ENCODE measurements at places on chromosomes 11 and 22.
A peak's percentile ranks its signal among the peaks of the same experiment; 100 is the strongest.

GRCh38 chr11:28521075-28521474, 412.9 kb downstream of the METTL15 start:
- no peak for DNase-seq

DNA sequence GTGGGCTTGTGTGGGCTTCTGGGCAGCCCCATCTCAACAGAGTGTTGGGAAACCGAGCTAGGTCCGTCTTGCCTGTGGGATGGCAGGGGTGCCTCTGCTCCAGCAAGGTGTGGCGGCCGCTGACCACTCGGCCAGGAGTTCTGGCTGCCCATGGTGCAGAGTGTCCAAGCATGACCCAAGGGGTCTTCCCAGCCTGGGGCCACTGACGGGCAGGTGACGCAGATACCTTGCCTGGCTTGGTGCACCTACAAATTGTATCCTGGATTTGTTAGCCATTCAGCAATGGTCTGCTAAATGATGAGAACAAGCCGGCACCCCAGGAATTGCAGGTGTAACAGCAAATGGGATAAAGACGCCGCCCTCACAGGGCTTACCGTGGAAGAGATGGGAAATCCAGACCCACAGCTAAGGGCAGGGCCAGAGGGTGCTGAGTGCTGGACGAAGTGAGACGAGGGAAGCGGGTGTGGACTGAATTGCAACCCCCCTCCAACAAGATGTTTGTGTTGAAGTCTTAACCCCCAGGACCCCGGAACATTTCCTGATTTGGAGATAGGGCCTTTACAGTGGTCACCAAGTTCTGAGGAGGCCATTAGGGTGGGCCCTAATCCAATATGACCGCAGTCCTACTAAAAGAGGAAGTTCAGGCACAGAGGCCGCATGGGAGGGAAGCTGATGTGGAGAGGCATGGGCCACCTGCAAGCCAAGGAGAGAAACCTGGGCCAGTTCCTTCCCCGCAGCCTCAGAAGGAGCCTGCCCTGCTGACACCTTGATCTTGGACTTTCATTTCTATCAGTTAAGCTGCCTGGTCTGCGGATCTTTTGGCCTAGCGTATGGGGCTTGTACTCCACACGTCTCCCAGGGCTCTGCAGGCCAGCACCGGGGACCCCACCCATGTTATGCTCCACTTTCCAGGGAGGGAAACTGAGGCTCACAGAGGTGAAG, 45.2 kb upstream of the LINC01488 start:
- DNase-seq: no peak

DNA sequence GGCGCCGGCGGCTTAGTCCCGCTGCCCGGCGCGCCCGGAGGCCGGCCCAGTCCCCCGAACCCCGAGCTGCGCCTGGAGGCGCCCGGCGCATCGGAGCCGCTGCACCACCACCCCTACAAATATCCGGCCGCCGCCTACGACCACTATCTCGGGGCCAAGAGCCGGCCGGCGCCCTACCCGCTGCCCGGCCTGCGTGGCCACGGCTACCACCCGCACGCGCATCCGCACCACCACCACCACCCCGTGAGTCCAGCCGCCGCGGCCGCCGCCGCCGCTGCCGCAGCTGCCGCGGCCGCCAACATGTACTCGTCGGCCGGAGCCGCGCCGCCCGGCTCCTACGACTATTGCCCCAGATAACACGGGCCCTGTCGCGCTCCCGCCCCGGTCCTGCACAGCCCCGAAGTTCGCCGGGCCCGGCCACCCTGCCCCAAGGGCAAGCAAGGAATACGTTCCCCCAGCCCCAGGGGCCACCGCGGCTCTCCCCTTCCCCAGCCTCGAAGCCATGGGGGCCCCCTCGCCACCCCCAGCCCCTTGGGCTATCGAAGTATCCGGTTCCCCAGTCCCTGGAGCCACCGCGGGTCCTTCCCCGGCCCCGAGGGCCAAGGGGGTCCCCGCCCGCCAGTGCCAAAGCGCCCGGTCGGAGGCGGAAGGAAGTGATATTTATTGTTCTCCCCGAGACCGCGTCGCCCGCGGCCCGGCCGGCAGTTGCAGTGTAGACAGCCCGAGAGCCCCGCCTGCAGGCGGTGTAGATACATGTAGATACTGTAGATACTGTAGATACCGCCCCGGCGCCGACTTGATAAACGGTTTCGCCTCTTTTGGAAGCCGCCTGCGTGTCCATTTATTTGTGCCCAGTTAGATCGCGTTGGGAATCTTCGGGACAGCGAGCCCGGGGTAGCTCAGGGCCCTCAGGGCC, 6.2 kb downstream of the TBX1 start:
- peak; percentile 36 for DNase-seq

- no peak for DNase-seq
Observed at GRCh38 chr11:8233691-8234424, 29.8 kb downstream of the LMO1 start.

DNA sequence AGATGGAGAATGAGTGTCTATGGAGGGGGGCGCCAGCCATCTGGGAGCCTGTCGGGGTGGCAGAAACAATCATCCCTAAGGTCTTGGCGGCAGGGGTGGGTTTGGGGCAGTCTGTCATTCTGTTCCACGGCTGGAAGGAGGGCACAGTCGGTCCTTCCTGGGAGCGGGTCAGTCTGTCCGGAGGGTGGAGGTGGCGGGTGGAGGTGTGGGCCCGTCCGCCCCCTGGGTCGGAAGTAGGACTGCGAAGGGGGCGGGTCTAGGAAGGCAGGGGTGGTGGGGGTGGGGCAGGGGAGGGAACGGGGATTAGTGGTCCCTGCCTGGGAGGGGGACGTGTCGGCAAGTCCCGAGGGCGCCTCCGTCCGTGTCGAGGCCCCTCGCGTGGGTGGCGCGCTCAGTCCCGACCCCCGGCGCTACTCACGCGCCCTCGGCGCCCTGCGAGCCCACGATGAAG, 461 bp downstream of the TBC1D10A start:
- peak; percentile 58 for DNase-seq

DNA sequence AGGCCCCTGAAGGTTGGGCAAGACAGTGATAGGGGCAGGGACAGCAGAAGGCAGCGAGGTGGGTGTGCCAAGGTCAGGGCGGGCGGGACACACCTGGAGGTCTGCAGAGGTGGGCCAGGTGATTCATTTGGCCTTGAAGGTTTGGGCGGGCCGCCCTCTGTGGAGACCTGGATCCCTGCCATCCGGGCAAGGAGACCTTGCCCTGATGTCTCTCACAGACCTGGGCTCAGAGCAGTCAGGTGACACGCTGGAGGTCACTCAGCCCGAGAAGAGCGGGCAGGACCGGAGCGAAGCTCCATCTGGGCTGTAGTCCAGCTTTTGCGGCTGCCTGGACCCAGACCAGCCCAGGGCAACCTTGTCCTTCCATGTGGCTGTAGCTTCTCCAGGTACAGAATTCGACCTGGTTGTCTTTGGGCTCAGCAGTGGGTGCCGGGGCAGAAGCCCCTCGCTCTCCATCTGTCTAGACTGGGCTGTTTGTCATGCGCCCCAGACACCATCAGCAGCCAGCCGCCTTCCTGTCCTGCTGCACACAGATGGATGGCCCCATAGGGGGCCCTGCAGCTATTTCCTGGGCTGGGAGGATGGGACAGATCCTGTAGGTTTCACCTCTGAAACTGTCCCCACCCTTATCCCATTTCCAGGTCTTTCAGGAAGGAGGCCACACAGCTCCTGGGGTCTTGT, 3.1 kb downstream of the MRGPRG start:
- no peak for DNase-seq

DNA sequence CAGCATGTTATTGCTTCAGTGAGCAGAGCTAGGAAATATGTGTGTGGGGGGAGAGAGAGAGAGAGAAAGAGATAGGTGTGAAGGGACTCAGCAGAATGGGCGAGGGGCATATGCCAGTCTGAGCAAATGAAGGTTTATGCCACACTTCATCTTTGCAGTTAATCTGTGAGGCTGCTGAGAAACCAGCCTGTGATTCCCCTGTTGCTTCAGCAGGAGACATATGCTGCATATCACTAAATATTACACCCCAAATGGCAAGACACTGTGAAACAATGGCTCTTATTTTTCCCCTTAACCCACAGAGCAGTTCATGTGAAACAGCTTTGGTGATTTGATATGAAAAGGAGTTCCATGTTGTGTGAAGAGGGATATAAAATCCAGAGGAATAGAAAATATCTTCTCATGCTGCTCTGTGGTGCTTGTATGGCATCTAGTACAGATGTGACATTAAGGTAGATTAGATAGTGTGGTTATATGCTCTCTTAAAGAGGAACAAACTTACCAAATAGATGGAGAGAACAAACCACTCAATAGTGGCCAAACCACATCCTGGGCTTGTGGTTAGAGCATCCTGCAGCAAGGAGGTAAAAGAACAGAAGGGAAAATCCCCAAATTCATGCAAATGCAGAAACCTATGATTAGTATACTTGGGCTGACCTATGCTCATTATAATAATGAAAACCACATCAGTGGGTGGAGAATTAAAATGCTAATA, 864.2 kb downstream of the FAM181B start:
- DNase-seq: no peak

GRCh38 chr11:64765291-64765850, 5.6 kb upstream of the PYGM start:
- DNase-seq: peak; percentile 66

DNA sequence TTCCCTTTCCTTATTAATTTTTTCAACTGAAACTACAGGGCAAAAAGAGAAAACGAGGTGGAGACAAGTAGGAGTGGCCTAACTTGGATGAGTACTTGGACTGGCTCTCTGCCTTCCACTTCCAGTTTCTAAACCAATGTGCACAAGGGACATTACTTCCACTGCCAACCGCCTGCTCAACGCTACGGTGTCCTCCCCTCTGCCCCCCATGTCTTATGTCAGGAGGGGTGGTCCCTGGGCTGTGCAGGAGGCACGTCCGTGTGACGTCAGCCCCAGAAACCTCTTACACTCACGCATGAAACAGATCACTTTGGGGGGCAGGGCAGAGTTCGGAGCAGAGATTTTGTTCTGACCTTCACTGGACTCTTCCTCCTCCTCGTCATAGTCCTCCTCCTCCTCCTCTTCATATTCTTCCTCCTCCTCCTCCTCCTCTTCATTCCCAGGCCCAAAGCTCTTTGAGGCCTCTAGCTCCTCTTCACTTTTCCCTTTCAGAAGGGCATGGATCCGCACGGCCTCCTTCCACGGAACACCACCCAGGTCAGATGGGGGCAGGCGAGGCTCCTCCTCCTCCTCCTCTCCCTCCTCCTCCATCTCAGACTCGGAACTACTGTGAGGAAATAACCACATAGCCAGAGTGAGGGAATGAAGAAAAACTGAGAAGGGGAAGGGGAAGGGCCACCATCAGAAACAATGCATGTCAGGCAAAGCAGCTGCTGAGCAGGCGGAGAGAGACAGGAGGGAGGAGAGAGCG, 57.4 kb upstream of the BID start:
- DNase-seq: no peak

GRCh38 chr11:131468565-131468964, 98.2 kb downstream of the NTM start:
- no peak for DNase-seq

- peak; percentile 94 for DNase-seq
Observed at GRCh38 chr22:26561756-26562417, 28.0 kb downstream of the TPST2 start.

DNA sequence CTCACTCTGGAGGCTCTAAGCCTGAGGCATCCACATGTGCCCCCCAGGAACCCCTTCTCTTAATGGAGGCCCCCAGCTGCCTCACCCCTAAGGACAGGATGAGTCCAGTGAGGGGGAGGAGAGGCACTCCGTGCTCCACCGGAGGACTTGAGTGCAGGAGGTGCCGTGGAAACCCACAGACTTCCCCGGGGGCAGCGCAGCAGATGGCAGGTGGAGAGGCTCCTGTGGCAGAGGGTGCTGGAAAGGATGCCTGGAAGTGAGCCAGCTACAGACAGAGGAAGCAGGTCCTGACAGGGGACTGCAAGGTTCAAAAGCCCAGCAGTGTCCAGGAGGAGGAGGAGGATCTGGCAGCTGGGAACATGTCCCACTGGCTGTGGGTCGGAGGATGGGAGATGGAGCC, 1384.0 kb downstream of the TBC1D22A start:
- DNase-seq: no peak

- peak; percentile 65 for DNase-seq
Observed at GRCh38 chr22:33658775-33659174, 261.5 kb downstream of the LARGE1 start.

DNA sequence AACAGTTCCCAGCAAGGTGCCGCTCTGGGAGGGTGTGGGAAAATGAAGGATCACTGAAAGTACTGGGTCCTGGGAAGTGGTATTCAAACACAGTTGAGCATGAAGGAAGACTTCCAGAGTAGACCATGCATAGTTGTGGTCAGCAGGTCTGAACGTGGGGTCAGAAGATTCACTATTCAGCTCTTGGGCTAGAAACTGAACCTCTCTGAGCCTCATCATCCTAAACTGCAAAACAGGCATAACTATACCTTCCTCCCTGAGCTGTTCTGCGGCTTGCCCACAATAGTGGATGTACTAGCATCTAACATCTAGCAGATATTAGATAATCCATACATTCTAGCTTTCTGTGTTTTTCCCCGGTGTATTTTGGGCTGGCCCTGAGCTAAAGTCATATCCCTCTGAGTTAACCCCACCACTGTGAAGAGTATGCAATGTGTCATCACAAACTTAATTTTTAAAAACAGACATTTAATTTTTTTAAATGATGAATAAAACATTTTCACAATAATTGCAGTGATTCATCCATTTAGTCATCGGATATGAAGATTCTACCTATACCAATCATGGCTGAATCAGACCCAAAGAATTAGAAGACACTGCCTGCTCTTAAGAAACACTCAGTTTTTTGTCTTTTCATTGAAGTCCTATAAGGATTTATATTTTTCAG, 179.1 kb downstream of the BLID start:
- DNase-seq: no peak

GRCh38 chr11:45210846-45211245, 64.4 kb downstream of the PRDM11 start:
- no peak for DNase-seq

DNA sequence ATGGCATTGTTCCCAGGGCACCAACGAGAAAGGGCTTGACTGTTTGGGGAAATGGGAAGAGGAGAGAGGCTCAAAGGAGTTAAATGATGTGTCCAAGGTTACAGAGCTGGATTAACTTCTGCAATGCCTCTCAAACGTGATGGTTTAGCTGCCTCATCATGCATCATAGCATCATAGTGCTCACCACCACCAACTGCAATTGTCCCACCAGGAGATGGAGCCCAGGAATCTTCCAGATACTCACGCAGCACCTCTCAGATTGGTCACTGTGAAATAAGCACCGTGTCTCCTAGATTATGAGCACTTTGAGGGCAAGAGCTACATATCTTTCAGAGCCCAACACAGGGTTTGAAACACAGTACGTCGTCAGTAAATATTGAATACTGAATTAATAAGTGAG, 69.2 kb downstream of the PRSS23 start:
- DNase-seq: no peak

DNA sequence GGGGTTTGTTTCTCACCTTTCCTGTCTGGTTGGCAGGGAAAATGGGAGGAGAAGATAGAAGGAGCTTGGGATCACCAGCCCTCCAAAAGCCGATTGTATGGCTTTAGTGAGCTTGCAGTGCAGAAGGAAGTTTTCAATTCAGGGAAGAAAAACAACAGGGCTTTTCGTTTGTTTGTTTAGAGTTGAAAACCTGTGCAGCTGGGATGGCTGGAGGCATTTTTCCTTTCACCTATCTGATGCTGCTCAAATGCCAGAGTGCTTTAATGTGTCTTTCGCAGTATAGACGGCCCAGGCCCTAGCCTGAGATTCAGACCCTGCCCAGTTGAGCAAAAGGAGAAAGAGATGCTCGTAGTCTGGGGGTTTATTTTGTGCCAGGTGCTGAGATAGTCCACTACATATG, 87.9 kb downstream of the INSC start:
- no peak for DNase-seq

GRCh38 chr22:23786261-23786710, 480 bp upstream of the SMARCB1 start:
- no peak for DNase-seq

GRCh38 chr22:41919357-41920224, 4.7 kb upstream of the SHISA8 start:
- peak; percentile 71 for DNase-seq

- DNase-seq: no peak
Observed at GRCh38 chr22:36399472-36399778, 11.7 kb upstream of the MYH9 start.
